ENCODE measurements at places on chromosomes 2 and 18.

GRCh38 chr2:151669585-151670081 lies 64.6 kb downstream of the NEB start:
- peak; percentile 57 for DNase-seq

DNA sequence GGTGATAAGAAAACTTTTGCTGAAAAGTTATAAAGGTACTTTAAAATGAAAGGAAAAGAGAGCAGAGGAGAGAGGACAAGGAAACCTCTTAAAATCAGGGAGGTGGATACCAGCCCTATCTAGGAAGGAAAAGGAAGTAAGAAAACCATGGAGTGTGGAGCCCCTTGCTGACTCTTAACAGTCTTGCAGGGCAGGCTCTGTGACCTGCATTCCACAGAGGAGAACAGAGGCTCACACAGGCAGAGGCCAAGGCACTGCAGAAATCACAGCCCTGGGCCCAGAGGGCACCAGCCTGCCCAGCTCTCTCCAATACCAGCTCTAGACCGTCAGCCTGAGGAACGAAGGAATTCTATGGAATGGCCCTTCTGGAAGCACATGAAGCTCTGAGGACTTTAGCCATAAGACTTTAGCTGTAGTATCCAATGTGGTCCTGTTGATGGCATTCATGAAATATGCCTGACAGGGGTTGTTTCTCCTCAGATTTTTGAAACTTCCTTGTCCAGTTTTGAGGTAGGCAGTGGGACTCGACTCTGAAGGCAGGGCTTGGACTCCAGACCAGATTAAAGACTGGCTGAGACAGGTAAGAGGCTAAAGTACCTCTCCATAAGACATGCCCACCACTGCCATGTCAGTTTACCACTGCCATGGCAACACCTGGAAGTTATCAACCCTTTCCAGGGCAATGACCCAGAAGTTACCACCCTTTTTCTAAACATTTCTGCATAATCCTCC lies 216.3 kb downstream of the ANAPC1 start:
- no peak for DNase-seq

DNA sequence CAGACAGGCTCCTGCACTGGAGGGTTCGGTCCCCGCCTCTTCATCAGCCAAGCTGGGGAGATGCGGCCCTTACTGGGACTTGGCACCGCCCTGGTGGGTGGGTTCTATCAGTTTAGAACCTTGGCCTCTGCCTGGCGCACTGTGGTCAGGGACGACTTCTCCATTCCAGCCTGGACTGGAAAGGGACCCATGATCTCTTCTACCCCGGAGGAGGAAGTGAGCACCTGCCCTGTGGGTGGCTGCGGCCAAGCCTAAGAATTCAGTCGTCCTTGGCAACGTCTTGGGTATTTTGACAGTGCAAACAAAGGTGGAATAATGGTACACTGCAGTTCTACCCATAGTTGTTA lies 106.9 kb upstream of the CD302 start:
- DNase-seq, result no peak

GRCh38 chr2:161556440-161556839 lies 67.8 kb upstream of the SLC4A10 start:
- DNase-seq, result no peak

DNA sequence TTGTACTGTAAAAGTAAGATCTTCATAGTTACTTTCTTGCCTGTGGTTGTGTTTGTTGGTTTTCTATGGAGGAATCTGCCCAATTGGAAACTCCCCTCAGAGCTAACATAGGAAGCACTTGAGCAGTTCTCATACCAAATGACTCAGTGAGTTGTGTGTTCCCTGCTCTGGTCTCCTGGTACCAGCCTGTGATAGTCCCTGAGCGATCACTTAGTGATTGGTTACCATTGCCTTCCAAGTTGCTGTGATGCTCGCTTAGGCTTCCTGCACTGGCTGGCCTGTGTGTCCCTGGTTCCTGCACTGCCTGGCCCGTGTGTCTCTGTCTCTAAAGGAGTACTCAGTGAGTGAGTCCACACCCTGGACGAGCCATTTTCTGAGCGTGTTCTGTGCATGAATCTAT lies 133.0 kb downstream of the MAP4K4 start:
- DNase-seq, result peak; percentile 62

- DNase-seq, result no peak
These were observed 70.1 kb upstream of the STAM2 start for GRCh38 chr2:152245653-152246052.

- DNase-seq, result no peak
These were observed 377.8 kb downstream of the LNPK start for GRCh38 chr2:175624211-175624761.

DNA sequence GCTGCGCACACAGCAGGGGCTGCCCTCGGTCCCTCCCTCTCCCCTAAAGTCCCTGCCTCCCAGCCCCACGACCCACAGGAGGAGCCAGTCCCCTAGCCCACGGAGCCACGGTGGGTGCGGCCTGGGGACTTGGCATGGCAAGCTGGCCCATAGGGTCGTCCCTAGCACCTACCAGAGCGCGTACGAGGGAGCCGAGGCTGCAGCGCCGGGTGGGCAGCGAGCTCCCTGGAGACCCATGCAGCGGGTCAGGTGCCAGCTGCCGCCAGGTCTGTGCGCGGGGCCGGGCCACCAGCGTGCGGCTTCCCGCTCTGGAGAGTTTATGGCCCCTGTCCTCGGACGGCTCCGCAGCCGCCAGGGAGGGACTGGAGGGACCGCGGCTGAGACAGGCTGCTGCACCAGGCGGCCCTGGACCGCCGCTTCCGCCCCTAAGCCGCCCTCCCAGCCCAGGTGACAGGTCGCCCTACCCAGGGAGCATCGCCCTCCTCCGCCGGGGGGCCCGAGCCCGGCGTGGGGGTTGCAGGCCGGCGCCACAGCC lies 273.6 kb downstream of the CCDC74A start:
- no peak for DNase-seq

DNA sequence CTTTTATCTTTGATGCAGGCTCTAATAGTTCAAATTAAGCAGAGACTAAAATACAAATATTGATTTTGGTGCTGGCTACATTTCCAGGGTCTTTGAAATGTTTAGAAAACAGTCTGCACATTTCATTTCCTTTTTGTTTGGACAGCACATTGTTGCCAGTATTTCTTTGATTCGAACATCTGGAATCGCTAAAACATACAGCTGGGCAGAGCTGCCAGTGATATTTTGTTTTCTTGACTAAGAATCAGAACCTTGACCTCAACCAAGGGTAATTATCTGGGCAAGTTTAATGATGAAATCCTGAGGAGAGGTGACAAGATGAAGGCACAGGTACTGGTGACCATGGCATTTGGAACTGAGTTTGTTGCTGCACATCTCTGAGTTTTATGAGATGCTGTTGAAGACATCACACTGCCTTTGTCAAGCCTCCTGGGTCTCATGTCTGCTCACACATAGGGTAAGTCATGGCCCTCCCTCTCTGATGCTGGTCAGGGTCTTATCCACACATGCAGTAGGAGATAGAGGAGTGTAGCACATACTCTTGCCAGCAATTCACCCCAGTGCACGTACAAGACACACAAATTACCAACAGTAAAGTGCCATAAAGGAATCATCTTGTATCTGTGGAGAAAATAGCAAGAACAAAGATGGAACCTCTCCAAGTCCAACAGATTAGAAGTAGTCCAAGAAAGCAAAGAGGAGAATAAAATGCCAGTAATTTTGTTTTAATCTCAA lies 391.9 kb downstream of the RND3 start:
- DNase-seq, result no peak

- no peak for DNase-seq
These were observed 103.2 kb downstream of the VAPA start for GRCh38 chr18:10017043-10017442.

DNA sequence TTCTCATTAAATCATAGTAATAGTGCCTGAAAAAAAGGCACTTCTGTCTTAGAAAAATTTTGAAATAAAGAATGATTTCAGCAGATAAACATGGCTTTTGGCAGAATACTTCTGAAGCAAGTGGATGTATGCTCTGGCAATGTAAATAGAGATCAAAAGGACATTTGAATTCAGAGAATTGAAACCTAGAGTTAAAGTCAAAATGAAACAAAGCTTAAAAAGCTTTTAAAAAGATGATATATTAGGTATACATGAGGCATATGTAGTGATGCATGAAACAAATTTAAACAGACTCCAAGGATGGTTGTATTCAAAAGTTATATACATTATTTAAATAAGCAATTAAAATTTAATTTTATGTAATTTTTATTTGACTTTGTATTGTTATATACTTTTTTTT lies 1344.5 kb upstream of the TMEFF2 start:
- no peak for DNase-seq

DNA sequence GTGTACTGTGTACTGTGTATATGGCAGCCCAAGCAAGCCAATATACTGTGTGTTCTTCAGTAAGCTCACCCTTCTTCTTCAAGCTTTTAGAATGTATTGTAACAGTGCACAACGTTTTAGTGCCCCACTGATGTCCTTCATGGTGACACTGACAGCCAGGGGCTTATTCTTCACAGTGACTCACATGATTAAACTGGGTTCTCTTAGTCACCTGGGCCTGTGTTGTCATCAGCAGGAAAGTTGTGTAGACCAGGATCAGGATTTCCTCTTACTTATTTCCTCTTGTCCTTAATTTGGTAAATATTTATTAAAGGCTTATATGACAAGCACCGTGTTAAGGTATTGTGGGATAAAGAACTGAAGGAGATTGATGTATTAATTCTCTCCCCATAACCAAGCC lies 67.9 kb upstream of the THOC1 start:
- no peak for DNase-seq

DNA sequence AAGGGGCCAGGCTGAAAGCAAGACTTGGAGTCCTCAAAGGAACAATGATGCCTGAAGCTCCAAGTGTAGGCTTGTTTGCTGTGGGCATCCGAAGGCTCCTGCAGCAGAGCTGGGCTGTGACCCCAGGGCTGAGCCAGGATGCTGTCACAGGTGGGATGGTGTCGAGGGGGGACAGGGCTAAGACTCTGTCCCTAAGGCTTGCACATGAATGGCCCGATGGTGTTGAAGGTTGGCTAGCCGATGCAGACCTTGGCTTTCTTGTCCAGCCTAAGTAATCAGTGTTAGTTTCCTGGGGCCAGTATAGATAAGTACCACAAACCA lies 251.0 kb downstream of the NDUFA10 start:
- no peak for DNase-seq

GRCh38 chr18:35038881-35039491 lies 2.2 kb upstream of the MAPRE2 start:
- DNase-seq, result no peak
